ENCODE measurements at places on chromosomes 2 and 18.

- no peak for DNase-seq
Measured at GRCh38 chr2:228180181-228181097, 1.0 kb downstream of the SPHKAP start.

GRCh38 chr2:162327806-162328205 lies 9.3 kb upstream of the IFIH1 start:
- DNase-seq = no peak

DNA sequence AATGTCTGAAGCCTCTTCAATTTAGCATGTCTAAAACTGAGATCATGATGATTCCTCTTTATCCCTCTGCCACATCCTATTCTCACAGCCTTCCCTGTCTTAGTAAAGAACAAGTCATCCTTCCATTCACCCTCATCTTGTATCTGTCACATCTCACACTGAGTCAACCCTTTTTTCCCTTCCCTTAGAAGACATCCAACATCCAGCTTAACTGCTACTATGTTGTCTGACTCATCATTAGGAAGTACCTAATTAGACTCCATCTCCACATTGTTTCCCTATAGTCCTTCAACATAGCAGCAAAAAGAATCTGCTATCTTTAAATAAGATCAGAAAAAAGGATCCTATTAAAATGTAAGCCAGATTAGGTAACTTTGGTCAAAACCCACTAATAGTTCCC lies 85.2 kb upstream of the GRB14 start:
- DNase-seq = no peak

- DNase-seq = no peak
Measured at GRCh38 chr2:189763908-189764661, 1.5 kb upstream of the OSGEPL1 start.

DNA sequence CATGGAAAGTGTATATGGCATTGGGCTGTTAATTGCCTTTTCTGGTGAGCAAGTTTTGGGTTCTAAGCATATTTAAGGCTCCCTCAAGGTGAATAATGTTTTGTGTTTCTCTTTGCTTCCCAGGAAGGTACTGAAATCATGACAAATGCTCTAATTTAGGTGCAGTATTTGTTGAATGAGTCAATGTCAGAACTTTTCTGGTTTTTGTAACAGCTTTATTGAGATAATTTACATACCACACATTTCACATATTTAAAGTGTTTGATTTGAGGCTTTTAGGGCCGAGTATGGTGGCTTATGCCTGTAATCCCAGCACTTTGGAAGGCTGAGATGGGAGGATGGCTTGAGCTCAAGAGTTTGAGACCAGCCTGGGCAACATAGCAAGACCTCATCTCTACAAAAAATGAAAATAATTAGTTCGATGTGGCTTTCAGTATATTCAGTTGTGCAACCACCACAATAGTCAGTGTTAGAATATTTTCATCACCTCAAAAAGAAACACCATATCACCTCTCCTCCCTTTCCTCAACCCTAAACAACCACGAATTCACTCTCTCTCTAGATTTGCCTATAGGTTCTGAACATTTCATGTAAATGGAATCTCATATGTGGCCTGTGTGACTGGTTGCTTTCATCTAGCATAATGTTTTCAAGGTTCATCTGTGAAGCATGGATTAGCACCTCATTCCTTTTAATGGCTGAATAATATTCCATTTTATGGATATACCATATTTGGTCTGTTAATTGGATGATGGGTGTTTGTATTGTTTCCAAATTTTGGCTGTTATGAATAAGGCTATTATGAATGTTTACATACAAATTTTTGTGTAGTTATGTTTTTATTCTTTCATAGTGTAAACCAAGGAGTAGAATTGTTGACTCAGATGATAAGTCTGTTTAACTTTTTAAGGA lies 54.9 kb downstream of the MGAT5 start:
- no peak for DNase-seq

DNA sequence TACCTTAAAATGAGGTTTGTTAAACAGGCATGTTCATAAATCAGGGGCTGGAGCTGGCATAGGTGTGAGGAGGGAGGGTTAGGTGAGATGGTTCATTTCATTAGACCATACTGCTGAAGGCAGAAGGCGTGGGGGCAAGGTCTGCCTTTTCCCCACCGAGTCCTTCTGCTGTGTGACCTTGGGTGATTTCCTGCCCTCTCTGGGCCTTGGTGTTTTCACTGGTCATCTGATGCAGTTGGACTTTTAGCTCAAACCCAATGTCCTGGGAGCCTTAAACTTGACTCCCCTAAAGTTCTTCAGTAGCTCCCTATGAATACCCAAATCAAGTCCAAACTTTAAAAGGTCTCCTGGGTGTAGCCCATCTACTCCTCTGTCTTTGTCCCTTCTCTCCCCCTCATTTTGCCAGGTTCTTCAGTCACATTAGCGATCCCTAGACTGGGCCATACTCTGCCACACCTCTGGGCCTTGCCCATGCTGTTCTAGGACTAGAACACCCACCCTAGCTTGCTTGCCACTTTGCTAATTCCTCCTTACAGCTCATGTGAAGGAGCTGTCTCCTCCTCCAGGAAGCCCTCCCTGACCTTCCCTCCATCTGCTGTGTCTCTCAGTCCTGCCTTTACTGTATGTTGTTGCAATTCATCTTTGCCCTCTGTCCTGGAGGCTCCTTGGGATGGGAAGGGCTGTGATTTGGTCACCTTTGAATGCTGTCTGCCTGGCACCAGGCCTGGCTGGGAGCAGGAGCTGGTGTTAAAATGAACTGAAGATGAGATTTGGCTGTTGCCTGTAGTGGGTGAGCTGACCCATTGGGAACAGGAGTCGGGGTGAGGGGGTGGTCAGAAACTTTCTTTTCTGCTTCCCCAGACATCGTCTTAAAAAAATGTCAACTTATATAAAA lies 85.4 kb upstream of the HS6ST1 start:
- no peak for DNase-seq

GRCh38 chr2:174247474-174248186 lies 702 bp downstream of the OLA1 start:
- DNase-seq = no peak

DNA sequence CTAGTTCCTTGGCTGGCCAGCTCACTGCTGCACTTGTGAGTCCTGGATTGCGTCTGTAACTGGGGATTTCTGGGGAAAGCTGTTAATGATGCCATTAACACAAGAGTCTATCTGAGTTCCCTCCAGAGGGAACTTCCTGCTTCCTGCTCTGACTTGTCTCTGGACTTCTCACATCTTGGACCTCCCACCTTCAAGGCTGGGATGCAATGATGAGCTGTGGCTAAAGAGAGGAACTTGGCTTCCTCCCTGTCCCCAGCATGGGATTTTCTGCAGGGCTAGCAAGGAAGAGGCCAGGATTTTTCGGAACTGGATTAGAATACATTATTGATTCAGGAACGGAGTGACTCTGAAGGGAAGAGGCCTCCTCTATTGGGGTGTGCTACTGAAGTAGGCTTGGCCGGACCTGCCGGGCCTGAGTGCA lies 155.5 kb downstream of the CLIP4 start:
- DNase-seq = no peak

- no peak for DNase-seq
Measured at GRCh38 chr2:98157557-98157956, 70.6 kb downstream of the VWA3B start.

- no peak for DNase-seq
Measured at GRCh38 chr2:219120082-219120481, 40.5 kb downstream of the NHEJ1 start.

GRCh38 chr2:8794923-8795825 lies 42.2 kb downstream of the KIDINS220 start:
- no peak for DNase-seq

GRCh38 chr18:47420130-47420529 lies 168.7 kb upstream of the SKOR2 start:
- DNase-seq = no peak

DNA sequence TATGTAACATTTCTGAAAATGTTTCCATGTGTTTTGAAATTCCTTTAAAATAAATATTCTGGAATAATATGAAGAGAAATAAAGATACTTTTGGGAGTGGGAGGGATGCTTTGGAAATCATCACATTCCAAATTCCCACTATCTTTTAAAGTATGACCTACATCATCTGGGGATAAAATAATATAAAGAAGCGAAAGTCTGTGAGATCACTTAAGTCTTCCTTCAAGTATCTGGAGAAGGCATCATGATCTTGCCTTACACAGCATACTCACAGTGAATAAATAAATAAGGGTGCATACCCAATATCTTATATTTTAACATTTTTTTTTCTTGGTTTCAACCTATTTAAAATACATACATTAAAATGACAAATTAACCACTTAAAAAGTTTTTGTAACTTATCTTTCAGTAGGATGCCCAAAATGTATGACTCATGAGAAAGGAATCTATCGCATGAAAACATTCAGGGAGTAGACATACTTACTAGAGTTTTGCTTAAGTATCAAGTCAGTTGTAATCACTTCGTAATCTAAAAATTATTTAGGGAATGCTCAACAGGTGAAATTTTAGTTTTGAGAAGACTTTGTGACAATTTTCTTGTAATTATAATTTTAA lies 248.3 kb upstream of the COL3A1 start:
- no peak for DNase-seq

- no peak for DNase-seq
Measured at GRCh38 chr18:58618822-58619595, 9.9 kb downstream of the ALPK2 start.

GRCh38 chr2:227474410-227474809 lies 2.5 kb downstream of the AGFG1 start:
- DNase-seq = no peak

DNA sequence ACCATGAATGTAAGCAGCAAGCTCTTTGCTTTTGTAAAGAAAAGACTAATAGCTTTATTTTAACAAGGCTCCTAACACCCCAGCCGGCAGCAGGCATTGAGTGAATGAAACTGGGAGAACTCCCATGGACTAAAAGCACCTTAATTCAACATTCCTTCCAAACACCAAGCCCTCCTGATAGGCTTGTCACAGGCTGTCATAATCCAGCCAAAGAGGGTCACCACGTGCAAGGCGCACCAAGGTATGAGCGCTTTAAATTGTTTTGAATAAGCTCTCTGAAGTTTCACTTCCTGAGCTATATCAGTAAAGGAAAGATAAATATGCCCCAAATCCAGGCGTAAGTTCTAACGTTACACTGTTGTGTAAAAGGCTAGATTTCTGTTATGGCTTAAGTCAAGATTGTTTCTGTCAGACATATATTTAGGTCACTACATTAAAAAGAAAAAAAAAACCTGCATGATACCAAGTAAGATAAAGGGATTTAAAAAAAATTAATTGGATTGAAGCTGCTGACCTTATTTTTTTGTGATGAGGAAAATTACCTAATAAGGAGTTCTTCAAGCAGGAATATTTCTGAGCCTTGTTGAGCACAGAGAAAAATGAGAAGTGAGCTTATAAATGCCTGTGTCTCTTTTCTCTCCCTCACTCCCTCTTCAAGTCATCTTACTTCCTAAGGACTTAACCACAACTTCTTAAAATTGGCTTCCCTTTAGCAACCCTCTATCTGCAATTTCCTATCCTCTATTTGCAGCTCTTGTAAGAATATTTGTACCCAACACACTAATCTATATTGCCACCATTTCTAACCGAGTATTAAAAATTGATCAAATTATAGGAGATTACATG lies 136.1 kb upstream of the NRP2 start:
- no peak for DNase-seq

GRCh38 chr2:36819095-36819711 lies 122.7 kb downstream of the VIT start:
- DNase-seq = no peak

- DNase-seq = no peak
Measured at GRCh38 chr2:215728504-215729065, 284.8 kb downstream of the MREG start.

- no peak for DNase-seq
Measured at GRCh38 chr2:10328670-10329579, 26.2 kb downstream of the HPCAL1 start.

DNA sequence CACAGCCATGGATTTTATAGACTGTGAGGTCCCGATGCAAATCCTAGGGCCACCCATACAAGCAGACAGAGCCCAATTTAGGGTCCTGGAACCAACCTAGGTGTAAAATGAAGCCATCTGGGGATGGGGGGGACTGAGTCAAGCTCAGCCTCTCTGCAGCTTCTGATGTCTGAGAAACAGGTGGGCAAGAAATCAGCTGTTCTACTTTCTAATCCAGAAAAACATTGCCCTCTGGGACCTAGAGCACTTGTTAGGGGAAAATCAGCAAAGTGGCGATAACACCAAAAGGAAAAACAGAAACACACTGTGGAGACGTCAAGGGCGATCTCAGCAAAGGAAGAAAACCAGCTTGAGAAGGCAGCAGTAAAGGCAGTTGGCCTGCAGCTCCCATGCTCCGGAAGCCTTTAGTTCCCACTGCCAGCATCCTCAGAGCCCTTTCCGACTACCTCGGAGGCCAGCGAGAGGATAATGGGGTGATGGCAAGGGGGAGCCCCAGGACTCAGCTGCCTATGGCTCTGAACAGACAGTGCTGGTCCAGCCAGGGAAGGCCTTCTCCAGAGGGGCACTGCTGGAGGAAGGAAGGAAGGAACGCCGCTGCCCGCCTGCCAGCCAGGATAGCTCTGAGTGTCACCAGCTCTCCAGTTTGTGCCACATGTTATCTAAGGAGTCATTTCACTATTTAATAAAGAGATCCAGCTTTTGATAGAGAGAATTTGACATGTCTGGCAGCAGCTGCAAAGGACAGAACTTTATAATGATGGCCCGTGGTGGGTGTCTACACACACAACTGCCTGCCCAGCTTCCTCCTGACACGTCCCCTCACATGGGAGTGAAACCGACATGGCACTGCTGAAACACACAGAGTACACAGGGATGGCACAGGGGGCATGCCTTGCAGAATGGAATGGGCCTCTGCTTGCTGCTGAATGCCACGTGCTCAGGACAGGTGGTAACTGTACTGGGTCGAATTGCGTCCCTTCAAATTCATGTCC lies 37.7 kb downstream of the HS1BP3 start:
- DNase-seq = no peak

DNA sequence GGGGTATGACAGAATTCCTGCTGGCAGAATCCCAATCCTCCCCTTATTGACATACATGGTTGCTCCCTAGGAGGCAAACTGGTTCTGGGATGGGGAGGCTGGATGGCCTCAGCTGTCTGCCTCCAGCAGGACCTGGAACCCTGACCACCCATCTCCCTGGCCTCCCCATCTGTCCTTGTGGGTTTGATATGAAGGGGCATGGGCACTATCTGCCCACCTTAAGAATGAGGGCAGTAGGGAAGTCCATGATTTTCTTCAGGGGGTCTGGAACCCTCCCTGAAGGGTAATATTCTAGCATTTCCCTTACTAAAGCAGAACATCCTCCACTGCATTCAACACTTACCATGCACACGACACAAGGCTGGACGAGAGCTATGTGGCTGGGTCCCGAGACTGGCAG lies 113.6 kb downstream of the VAPA start:
- DNase-seq = no peak

DNA sequence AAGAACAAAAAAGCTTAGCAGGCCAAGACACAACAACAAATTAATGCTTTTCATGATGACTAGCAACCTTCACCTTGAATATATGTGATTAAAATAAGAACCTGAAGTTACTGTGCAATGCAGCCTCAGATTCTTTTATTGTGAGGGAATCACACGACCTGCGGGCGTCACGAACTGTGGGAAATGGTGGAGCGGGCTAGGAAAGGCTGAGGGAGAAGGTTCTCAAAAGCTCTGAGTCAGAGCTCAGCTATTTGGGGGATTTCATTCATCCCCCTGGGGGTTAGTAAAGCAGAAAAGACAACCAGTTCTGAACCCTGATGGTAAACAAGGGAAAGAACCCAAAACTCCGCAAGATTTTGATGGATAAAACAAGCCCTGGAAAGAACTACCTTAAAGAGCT lies 89.3 kb upstream of the NCKAP5 start:
- DNase-seq = no peak

GRCh38 chr2:24352664-24353063 lies 7.7 kb downstream of the ITSN2 start:
- no peak for DNase-seq
